ENCODE measurements at places on chromosomes 4 and X. TPM values are rescaled to one million over a fixed set of nuclear protein-coding genes. Genes with fewer than 3 reads are reported as not detected.

Gene MAOA
- polyA plus RNA-seq = 29.4 TPM

Gene RHOXF1
- 1.1 TPM for polyA plus RNA-seq

Gene MAGEA8
- 0.15 TPM for polyA plus RNA-seq

Gene MAGEE2
- 0.72 TPM for polyA plus RNA-seq

Gene CT45A2
- polyA plus RNA-seq = not detected

Gene ALPK1
- polyA plus RNA-seq = 10.9 TPM

Gene CD38
- polyA plus RNA-seq = 0.78 TPM

Gene ARX
- polyA plus RNA-seq = not detected

Gene RBBP7
- polyA plus RNA-seq = 246 TPM

Gene UGT2B17
- polyA plus RNA-seq = not detected

Gene TNIP3
- 1.9 TPM for polyA plus RNA-seq

Gene USP27X
- polyA plus RNA-seq = 12.8 TPM

Gene MECP2
- polyA plus RNA-seq = 27.4 TPM

Gene TCEAL5
- 14.7 TPM for polyA plus RNA-seq

Gene TMA16
- polyA plus RNA-seq = 39.0 TPM

Gene ADGRG4
- not detected for polyA plus RNA-seq

Gene SMR3B
- not detected for polyA plus RNA-seq

Gene NPY5R
- 5.2 TPM for polyA plus RNA-seq

Gene CFAP47
- polyA plus RNA-seq = 0.46 TPM
